Osteocyte (in vitro differentiated cells): ENCODE measurements at places on chromosomes 4 and X.

- no peak for DNase-seq
- H3K27ac ChIP-seq, result no peak overlapping the region
- no peaks in the 10 kb centered on the region for H3K36me3 ChIP-seq
- H3K4me3 ChIP-seq, result no peak overlapping the region
These were observed 13.4 kb upstream of the PBDC1 start for GRCh38 chrX:76159453-76159852.

DNA sequence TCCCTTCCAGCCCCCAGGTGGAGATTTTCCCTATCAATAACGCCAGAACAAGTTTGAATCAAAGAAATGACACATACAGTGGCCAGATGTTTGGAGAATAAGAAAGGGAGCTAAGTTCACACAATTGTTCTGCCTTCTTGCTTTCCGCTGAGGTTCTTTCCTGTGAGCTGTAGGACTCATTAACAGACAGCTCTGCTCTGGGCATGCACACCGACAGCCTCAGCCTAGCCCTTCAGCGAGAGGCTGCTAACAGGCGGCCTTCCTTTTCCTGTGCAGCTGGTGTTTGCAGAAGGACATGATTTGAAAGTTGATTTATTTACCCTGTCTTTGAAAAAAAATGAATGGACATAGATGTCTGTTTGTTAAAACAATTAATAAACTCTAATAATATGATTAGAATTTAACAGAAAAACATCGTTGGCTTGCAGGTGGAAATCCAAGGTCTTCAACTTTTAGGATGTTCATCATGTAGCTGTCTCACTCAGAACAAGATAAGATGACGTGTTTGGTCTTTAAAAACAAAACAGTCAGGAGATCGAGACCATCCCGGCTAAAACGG is 183.3 kb downstream of the KDR start:
- no peak overlapping the region for H3K27ac ChIP-seq
- peaks cover 8% of the 10 kb centered on the region for H3K4me1 ChIP-seq
- no peak overlapping the region for H3K4me3 ChIP-seq
- H3K27me3 ChIP-seq, result peaks cover 7% of the 10 kb centered on the region

DNA sequence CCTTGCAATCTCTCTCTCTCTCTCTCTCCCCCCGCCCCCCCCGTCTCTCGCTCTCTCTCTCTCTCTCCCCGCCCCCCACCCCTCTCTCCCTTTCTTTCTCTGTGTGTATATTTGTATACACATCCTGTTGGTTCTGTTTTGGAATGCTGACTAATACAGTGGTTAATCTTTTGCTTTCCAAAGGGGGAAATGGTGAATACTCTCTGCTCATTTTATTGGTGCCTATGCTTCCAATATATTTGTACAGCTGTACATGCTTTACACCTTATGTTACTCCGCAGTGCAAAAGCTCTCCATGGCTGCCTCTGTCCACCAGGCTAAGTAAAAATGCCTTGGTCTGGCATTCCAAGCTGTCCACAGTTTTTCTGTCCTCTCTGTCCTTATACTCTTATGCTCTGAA is 158.8 kb downstream of the RBMX2 start:
- H3K36me3 ChIP-seq, result no peaks in the 10 kb centered on the region
- no peak for DNase-seq
- H3K27ac ChIP-seq, result no peak overlapping the region
- H3K4me3 ChIP-seq, result no peak overlapping the region
- H3K27me3 ChIP-seq, result peaks cover 2% of the 10 kb centered on the region
- H3K4me1 ChIP-seq, result no peaks in the 10 kb centered on the region

- peaks cover 44% of the 10 kb centered on the region for H3K27me3 ChIP-seq
- H3K36me3 ChIP-seq, result no peaks in the 10 kb centered on the region
- no peak overlapping the region for H3K4me3 ChIP-seq
- H3K27ac ChIP-seq, result no peak overlapping the region
These were observed 11.2 kb upstream of the TMEM154 start for GRCh38 chr4:152690706-152691651.

DNA sequence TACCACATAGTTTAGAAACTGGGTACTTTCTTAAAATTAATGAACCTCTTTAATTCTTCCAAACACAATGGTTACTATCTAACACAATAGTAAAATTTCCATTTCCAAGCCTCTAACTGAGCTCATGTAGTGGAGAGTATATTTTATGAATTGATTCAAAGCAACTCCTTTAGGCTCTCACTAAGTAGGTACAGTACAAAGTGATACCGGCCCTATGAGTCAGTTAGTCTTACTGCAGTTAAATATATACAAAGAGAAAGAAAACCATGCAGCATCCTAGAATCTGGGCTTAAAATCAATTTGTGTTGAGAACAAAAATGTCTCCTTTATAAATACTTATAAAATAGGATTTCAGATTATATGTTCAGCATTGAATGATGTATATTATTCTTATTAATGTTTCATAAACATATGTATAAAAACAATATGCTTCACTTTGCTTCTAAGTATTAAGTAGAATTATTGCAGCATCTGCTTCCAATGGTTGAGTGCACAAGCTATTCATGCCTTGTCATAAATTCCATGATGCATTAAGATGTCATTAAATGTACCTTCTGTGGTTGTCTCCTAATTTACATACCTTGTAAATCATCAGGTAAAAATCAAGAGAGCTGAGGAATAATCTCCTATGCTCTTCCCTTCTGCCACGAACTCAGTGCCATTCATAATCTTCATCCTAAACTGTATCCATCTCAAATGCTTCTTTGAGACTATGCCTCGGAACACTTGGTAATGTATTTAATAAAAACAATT is 1037.8 kb downstream of the STPG2 start:
- no peaks in the 10 kb centered on the region for H3K36me3 ChIP-seq
- no peak for DNase-seq
- no peaks in the 10 kb centered on the region for H3K4me1 ChIP-seq
- no peaks in the 10 kb centered on the region for H3K27me3 ChIP-seq
- no peak overlapping the region for H3K4me3 ChIP-seq
- no peak overlapping the region for H3K27ac ChIP-seq

- H3K27ac ChIP-seq, result no peak overlapping the region
- peaks cover 20% of the 10 kb centered on the region for H3K4me1 ChIP-seq
- H3K4me3 ChIP-seq, result no peak overlapping the region
- H3K36me3 ChIP-seq, result no peaks in the 10 kb centered on the region
These were observed 3.3 kb upstream of the HPGDS start for GRCh38 chr4:94345969-94346368.

- no peaks in the 10 kb centered on the region for H3K36me3 ChIP-seq
- peak overlapping the region; percentile 67 for H3K4me3 ChIP-seq
- H3K27ac ChIP-seq, result peak overlapping the region; percentile 98
- DNase-seq, result peak; percentile 91
- no peaks in the 10 kb centered on the region for H3K27me3 ChIP-seq
These were observed 83.8 kb upstream of the MAML3 start for GRCh38 chr4:140237616-140238350.

DNA sequence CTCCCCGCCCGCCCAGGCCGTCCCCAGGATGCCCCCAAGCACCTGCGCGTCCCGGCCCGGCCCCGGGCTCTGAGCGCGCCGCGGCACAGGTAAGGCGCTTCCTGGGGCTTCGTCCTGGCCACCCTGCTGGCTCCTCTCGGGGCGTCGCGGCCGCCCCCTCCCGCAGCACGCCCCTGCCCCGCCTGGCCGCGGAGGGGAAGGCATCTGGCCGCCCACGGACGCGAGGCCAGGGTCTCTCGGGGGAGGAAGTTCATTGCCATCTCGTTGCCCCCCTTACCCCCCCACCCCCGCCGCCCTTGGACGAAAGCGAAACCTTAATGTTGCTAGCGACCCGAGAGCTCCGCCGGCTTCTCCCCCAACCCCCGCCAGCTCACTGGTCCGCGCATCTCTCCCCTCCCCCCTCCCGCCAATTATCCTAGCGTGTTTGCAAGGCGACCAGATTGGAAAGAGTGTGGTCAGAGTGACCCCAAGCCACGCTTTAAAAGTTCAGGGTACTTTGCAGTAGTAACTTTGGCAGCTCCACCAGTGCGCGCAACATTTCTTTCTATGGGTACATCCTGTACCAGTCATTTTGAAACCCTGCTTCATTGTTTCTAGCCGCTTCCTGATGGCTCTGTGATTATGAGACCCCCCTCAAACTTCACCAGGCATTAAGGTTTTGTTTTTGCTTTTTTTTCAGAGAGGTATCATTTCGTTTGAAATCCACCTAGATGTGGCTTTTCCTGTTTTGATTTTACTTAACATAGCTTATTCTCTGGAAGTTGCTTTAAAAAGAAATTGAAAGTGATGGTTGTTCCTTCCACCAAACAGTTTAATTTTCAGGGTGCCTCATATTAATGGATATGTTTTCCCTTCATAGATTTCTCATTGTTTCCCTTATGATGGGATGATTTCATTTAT is 626 bp downstream of the TBC1D1 start:
- H3K27me3 ChIP-seq, result peaks cover 49% of the 10 kb centered on the region
- H3K4me1 ChIP-seq, result peaks cover 11% of the 10 kb centered on the region
- H3K36me3 ChIP-seq, result no peaks in the 10 kb centered on the region
- no peak for DNase-seq
- peak overlapping the region; percentile 81 for H3K4me3 ChIP-seq
- peak overlapping the region; percentile 23 for H3K27ac ChIP-seq

DNA sequence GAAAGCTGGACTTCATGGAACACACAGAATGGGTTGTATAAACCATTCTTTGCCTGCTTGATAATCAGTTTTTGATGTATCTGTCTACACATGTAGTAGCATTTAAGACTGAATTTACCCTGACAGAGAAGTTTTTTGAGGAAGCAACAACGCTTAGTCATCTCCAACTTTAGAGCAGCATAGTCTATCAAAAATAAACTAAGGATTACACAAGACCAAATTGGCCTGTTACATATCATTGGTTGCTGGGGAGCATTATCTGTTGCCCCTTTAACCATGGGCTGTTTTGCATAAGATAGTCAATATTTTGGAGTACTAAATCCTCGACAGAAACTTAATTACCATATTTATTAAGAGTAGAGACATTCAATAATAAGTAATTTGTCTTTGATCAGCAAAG is 347.4 kb downstream of the FAM47B start:
- H3K4me1 ChIP-seq, result no peaks in the 10 kb centered on the region
- no peaks in the 10 kb centered on the region for H3K36me3 ChIP-seq
- no peak for DNase-seq
- H3K27me3 ChIP-seq, result no peaks in the 10 kb centered on the region
- H3K4me3 ChIP-seq, result no peak overlapping the region
- H3K27ac ChIP-seq, result no peak overlapping the region

DNA sequence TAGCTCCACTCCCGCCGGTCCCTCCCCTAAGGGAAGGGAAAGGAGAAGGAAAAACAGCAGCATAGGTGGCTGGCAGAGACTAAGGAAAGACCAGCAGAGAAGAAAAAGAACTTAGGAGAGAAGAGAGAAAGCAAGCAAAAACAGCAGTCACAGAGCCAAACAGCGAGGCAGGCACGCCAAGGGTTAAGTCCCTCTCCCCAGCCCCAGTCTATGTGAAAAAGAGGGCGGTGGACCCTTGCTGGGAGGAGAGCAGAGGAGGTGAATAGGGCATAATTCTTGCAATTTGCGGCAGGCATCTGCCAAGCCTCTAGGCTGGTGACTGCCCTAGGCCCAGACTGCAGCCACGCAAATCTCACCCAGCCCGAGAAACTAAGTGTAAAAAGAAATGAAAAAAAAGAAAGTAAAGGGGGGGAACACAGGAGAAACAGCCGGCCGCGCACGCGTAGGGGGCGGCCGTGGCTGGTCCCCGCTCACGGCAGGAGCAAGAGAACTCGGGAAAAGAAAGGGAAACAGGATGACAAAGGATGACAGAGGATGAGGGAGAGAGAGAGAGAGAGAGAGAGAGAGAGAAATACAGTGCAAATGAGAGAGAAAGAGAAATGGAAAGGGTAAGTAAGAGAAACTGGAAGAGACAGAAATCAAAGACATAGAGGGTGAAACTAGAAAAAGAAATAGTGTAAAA is 48.6 kb downstream of the MAGEA9 start:
- peak overlapping the region; percentile 70 for H3K4me3 ChIP-seq
- no peak for DNase-seq
- H3K27ac ChIP-seq, result peak overlapping the region; percentile 90
- peaks cover 18% of the 10 kb centered on the region for H3K27me3 ChIP-seq
- H3K36me3 ChIP-seq, result no peaks in the 10 kb centered on the region

GRCh38 chr4:161926033-161926828 is 237.6 kb downstream of the FSTL5 start:
- no peak overlapping the region for H3K27ac ChIP-seq
- H3K4me3 ChIP-seq, result no peak overlapping the region
- no peaks in the 10 kb centered on the region for H3K36me3 ChIP-seq
- H3K4me1 ChIP-seq, result no peaks in the 10 kb centered on the region
- H3K27me3 ChIP-seq, result peaks cover 3% of the 10 kb centered on the region
